ENCODE measurements at places on chromosomes 12 and 14.

GRCh38 chr12:66707002-66707697, 28.3 kb upstream of the GRIP1 start:
- no peak for DNase-seq

GRCh38 chr14:97523936-97524335, 726.8 kb downstream of the VRK1 start:
- no peak for DNase-seq

GRCh38 chr12:98439471-98439951, 75.9 kb upstream of the TMPO start:
- no peak for DNase-seq

GRCh38 chr12:68638721-68639395, 28.2 kb downstream of the RAP1B start:
- DNase-seq, result no peak

DNA sequence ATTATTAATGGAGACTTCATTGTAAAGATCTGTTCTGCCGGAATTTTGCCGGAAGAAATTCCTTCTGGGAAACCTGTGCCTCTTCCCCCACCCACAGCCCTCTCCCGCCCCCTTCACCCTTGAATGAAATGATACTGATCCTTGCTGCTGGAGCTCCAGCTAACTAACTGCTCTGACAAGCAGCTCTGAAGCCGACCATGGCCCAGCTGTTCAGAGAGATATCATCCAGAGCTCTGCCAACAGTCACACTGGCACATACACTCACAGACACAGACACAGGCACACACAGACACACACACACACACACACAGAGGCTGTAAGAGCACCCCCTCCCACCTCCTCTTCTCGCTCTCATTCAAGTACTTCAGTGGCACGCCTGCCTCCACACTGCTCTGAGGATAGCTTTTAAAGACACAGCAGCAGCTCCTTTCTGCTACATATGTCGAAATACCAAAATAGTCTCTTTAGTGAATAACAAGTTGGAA, 88.6 kb downstream of the R3HDM2 start:
- DNase-seq, result peak; percentile 28

DNA sequence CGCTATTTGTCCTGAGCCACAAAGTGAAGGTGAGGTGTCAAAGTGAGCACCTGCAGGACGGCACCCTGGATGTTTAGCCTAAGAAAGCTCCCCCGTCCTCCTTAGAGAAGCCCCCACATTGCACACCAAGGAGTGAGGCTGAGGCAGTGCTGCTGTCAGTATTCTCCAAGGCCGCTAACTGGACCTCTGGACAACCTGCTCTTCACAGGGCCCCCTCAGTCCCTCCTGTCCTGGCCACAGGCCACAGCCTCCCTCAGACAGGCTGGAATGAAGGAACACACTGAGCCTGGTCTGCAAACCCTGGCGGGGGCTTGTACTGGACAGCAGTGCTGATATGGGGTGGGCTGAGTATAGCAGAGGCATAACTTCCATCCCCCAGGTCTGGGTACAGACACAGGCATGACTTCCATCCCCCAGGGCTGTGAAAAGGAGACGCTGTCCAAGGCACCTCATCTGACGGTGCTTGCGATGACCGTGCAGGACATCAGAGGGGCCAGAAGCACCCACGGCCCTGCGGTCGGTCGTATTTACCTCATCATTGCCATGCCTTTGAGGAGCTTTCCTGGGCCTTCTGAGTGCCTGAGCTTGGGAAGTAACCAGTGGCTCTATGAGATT, 82.4 kb upstream of the DIO3 start:
- no peak for DNase-seq

DNA sequence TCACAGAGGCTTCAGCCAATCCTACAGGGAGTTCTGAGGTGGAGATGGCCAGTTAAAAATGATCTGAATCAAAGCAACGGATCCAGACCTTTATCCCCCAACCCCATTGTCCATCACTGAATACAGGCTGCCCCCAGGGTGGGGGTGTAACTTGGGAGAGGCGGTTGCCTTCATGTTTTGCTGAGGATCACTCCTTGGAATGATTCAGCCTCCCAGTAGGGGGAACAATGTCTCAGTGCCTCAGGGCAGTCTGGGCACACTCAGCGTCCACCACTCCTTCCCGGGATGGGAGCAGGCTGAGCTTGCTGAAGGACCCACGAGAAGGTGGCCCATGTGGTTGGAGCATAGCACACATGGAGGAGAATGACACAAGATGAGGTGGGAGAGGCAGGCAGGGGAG, 60.2 kb downstream of the RFX4 start:
- DNase-seq, result no peak

GRCh38 chr14:77051116-77051515, 22.6 kb upstream of the IRF2BPL start:
- no peak for DNase-seq

DNA sequence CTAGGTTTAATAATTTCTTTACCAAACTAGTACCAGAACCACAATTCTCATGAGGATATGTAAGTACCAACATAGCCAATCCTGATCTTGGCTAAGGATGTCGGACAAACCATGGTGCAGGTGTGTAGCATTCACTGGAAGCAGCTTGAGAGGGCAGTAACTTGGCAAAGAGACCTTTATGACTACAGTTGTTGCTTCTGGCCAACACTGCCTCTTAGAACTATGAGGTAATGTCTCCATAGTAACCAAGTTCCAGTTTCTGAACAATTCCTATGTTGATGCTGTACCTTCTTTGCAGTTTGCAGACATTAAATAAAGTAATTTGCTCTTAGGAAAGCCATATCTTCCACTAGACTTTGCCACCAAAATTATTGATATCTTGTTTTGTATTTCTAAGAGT, at the start of gene LMNTD1:
Gene LMNTD1, minus strand, starts transcription at position 186 of the 400 bp plus-strand sequence. CDS start 324 bp downstream, outside the sequence.
- no peak for DNase-seq

- no peak for DNase-seq
Observed at GRCh38 chr12:104181313-104181712, 34.3 kb upstream of the TXNRD1 start.

- no peak for DNase-seq
Observed at GRCh38 chr12:25322918-25323531, 72.3 kb upstream of the KRAS start.

- no peak for DNase-seq
Observed at GRCh38 chr14:55731881-55732498, 152.0 kb downstream of the KTN1 start.

- peak; percentile 96 for DNase-seq
Observed at GRCh38 chr14:104677512-104678332, 11.7 kb upstream of the INF2 start.

DNA sequence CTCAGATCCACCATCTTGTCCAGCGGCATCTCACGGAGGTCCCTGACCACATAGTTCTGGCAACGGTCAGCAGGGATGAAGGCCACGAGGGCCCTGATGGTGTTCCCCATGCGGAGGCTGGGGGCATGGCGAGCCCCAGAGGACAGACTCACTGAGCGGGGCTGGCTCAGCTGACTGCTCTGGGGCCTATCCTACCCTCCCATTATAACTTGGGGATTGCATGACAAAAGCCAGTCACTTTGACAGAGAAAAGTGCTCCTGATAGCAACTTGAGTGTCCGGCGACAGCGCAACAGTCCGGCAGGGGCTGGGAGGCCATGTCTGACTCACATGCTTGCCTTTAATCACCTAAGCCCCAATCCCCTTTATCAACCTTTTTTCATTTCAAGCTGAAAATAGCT, at the start of gene LRRC10:
Gene LRRC10, minus strand, starts transcription at position 179 of the 400 bp plus-strand sequence. Its CDS starts 69 bp downstream, at position 110.
- no peak for DNase-seq

- DNase-seq, result no peak
Observed at GRCh38 chr12:7143564-7143963, 13.4 kb downstream of the CLSTN3 start.

DNA sequence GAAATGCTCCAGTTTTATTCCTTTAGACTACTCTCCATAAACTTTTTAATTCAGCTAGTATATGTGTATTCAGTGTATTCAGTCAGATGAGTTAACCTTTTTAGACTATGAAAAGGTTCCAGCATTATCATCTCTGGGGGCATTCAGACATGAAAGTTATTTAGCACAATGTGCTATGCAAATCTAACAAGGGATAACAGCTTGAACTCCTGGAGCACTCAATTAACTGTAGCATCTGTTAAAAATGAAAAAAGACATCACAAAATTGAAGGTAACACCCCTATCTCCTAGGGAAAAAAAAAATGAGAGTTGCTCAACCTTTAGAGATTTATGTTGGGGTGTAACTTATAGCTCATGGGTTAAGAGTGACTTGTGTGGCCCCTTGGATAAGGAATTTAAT, 211.5 kb downstream of the PHLDA1 start:
- no peak for DNase-seq

GRCh38 chr14:22428700-22429291, 160.2 kb downstream of the DAD1 start:
- DNase-seq, result no peak

GRCh38 chr14:67820428-67820971, 921 bp downstream of the RAD51B start:
- DNase-seq, result no peak

Measured in right kidney (tissue), 9 donors.